ENCODE measurements at places on chromosomes 13 and 19.

DNA sequence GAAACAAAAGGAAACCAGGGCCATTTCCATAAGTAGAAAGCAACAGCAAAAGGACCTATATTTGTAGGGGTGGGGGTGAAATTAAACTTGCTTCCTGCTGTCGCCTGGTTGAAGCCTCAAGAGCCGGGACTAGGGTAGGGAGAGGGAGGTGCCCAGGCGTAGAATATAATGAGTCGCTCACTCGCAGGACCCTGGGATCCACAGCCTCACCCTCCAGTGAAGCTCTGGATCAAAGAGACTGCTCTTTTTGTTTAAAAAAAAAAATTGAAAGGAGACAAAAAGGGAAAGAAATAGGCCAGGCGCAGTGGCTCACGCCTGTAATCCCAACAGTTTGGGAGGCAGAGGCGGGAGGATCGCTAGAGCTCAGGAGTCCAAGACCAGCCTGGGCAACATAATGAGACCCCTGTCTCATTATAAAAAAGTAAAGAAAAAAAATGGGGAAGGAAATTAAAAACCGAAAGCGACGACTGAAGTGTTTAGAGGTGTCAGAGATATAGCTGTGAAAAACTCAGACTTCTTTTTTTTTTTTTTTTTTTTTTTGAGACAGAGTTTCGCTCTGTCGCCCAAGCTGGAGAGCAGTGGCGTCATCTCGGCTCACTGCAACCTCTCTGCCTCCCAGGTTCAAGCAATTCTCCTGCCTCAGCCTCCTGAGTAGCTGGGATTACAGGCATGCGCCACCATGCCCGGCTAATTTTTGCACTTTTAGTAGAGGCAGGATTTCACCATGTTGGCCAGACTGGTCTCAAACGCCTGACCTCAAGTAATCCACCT, 10.9 kb upstream of the ADGRE5 start:
- no peak for DNase-seq

DNA sequence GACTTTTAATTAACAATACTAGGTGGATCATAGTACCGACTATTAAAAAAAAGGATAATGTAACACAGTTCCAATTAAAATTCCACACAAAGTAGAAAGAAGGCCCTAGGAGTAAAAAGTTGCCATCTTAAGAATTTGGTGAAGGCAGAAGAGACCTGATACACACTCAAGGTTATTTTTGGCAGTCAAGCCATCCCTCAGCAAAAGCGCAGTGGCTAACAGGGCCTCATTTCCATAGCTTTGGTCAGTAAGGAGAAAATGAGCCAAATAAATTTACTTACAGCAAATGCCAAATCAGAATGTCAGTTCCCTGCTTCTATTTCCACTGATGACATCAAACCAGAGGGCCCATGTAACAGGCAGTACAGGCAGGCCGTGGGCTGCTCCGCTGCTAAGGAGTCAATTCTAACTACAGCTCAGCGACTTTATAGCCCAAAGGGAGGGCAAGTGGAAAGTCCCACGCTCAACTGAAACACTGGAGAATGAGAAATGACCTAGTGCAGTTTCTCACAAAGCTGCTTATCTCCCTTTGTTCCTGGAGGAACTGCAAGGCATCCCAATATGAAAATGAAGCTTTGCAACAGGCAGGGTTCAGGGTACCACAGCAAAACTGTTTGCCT, 6.3 kb downstream of the ARGLU1 start:
- no peak for DNase-seq

DNA sequence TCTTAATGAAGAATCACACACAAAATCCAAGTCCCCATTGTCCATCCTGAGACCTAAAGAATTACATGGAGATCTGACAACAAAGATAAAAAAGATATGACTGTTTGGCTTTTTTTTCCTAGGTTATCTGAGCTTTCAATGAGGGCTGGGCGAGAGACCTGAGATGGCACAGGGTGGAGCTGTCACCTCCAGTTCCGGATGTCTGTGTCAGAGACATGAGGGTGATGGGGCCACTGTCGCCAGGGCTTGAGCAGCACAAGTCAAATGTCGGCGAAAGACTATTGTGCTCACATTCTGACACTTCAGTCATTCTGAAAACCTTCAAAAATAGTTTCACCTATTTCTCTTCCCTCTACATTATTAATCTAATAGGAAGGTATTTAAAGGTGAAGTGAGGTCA, 65.7 kb downstream of the SLC7A1 start:
- DNase-seq = no peak

- DNase-seq = no peak
Observed at GRCh38 chr19:29285878-29286277, 72.9 kb upstream of the UQCRFS1 start.

DNA sequence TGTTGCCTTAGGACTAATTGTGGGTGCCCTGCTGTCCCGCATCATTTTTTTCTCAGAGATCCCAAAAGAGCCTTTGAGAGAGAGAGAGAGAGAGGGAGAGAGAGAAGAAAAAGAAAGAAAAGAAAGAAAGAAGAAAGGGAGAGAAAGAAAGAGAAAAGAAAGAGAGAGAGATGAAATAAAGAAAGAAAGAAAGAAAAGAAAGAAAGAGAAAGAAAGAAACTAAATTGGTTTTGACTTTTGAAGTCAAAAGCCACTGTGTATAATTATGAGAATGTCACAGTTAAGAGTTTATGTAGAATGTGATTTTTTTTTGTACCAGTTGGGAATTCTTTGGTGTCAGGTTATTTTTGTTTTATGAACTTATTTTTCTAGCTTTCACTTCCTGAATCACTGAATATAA, 43.4 kb upstream of the AKAP11 start:
- DNase-seq = no peak

DNA sequence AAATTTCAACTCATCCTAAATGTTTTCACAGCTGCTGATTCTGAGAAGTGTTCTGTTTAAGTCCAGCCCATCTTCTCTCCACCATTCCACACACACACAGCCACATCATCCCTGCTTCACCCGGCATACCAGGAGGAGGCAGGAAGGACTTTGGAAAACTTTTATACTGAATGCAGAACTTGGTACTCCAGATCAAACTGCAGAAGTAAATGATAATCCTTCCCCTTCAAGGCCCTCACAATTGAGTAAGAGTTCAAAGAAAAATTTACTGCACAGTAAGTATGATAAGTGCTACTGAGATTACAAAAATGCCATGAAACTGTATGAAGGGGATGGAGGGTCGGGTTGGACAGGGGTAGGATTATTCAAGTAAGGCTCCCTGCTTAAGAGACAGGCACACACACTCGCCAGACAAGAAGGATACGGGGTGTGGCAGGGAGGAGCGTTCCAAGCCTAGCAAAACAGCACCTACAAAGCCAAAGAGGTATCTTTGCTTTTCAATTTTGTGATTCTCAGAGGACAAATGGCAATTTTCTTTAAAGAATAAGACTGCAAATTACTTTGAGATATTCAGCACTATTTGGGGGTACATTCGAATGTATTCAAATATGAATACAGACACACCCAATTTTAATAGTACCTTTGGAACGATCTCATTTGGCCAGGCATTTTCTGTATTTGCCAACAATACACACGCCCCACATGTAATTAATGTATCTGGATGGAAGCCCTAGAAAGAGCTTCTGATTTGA, 2.5 kb downstream of the USP12 start:
- DNase-seq = no peak

DNA sequence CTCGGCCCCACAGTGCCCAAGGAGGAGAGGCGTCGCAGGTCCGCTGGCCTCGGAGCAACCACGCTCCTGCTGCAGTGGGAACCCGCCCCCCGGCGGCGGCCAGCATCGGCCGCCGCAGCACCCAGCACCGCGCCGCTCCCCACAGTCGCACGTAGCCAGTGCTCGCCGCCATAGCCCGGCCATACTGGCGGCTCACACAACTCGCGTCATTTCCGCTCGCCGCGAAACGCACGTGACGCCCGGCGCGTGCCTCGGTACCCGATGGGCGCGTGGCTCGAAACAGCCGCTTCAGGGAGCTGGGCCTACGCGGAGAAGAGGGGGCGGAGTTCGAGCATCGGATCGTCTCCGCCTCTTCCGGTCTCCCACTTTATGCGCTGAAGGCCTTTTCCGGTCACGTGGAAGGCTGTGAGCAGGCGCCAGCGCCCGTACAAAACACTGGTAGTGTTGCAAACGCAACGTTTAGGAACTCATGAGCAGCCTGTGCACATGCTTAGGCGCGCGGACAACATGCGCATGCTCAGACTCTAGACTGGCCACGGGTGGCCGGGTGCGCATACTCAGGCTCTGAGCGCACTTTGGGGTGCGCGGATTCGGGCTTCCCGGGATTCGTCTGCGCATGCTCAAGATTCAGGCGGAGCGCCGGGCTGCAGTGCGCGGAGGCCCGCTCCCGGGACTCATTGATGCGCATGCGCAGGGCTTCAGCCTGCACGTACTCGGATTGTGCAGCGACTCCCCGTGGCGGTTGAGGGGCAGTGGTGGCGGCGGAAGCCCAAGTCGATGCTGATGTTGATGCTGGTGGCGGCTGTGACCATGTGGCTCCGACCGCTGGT, at the start of the genes CATSPERD and LONP1:
Gene CATSPERD (plus strand): TSS at position 677 of the 830 bp plus-strand sequence. CDS start 101 bp downstream, at position 778.
Gene LONP1 (minus strand): TSS at position 186 of the 830 bp plus-strand sequence. CDS start 14 bp downstream, at position 172.
- peak; percentile 99 for DNase-seq

GRCh38 chr19:1512671-1513498, at the start of gene ADAMTSL5:
TSS of gene ADAMTSL5 (minus strand) at chr19:1513019. CDS start at chr19:1510943, 2,076 bp downstream.
- DNase-seq = no peak

GRCh38 chr19:17183271-17183761, 31.8 kb upstream of the USE1 start:
- DNase-seq = no peak

DNA sequence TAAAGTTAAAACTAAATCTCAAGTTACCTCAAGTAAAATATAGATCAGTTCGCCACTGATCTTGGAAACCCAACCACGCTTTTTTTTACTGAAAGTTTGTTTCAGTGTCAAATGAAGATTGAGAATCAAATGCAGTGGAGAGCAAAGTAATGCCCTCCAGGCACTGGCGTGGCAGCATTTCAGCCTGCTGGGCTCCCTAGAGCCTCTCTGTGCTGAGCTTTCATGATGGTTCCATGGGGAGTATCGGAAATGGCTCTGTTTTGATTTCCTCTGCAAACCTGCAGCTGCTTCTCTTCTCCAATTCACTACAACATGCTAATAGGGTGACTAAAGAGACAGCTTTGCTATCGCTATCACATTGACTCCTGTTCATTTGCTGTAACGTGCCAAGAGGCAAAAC, 141.6 kb downstream of the FGF14 start:
- DNase-seq = no peak

DNA sequence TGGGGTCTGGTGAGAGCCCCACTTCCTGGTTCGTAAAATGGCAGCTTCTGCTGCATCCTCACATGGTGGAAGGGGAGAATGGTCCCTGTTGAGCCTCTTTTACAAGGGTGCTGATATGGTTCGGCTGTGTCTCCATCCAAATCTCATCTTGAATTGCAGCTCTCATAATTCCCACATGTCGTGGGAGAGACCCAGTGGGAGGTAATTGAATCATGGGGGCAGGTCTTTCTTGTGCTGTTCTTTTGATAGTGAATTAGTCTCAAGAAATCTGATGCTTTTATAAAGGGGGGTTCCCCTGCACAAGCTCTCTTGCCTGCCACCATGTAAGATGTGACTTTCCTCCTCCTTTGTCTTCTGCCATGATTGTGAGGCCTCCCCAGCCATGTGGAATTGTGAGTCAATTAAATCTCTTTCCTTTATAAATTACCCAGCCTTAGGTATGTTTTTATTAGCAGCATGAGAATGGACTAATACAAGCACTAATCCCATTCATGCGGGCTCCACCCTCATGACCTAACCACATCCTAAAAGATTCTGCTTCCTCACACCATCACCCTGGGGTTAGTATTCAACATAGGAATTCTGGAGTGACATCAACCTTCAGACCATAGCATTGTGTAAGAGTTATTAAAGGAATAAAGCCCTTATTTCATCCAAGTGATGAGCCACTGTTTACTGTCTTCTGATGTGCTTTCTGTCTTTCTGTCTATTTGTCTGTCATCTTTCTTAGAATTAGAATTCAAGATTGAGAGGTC, 159.0 kb upstream of the IRS2 start:
- DNase-seq = no peak

DNA sequence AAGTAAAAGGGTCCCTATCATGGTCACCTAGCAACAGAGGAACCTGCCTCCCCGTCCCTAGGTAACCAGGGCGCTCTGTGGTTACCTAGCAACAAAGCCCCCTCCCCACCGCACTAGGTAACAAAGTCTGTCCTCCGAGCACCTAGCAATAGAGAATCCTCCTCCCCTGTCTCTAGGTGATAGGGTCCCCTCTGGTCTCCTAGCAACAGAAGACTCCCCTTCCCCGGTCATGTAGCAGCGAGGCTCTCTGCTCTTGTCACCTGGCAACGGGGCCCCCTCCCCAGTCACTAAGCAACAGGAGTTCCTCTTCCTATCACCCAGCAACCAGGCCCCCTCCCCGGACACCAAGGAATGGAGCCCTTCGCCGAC, 307 bp downstream of the JOSD2 start:
- DNase-seq = no peak

GRCh38 chr13:27806744-27807387, 14.6 kb downstream of the GSX1 start:
- no peak for DNase-seq

GRCh38 chr19:47573071-47574026, at the start of gene ZNF541:
TSS of gene ZNF541 (minus strand) at chr19:47573148. CDS start at chr19:47555856, 17,292 bp downstream.
- no peak for DNase-seq

DNA sequence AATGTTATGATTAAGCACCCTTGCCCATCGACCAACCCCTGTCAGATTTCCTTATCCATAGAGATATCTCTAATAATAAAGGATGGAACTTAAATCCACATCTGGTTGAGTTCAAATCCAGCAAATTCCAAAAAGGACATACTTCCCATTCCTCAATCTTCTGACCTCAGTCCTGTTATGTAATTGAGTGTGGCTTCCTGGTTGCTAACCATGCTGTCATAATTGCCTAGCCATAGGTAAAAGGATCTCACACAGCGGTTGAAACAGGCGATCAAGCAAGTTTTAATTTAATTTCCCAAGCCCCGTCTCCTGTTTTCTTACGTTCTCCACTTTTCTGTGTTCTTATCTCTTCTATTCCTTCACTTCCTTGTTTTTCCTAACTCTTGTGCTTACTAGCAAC, 550.3 kb downstream of the GPC6 start:
- DNase-seq = no peak

GRCh38 chr19:23249911-23250649, at the start of gene ZNF724:
TSS of gene ZNF724 (minus strand) at chr19:23250394. CDS start at chr19:23250242, 152 bp downstream.
- DNase-seq = peak; percentile 66

DNA sequence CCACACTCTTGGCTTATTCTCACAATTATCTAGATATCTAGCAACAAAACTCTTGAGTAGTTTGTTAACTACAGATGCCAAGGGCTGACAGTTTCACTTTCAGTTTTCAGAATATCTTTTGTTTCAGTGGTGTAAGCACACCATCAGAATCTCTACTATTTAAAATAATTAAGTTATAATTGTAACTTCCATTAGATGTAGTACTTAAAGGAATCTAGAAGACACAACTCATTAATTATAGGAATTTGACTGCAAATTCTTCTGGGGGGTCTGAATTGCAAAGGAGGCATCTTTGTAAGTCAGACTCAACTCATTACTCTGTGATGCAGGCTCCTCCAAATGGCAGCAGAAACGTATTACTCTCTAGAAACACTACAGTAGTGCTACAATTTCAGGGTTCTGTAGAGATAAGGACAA, 44.9 kb upstream of the USPL1 start:
- DNase-seq = no peak

- DNase-seq = no peak
Observed at GRCh38 chr13:101007245-101007644, 332.6 kb upstream of the TMTC4 start.

GRCh38 chr13:51726446-51727193, 77.3 kb downstream of the DHRS12 start:
- DNase-seq = no peak

GRCh38 chr19:1285737-1286360, at the start of gene EFNA2:
TSS of gene EFNA2 (plus strand) at chr19:1285873. CDS start at chr19:1286169, 296 bp downstream.
- DNase-seq = no peak
